ENCODE measurements at places on chromosomes 5 and 9. TPM values are rescaled to one million over a fixed set of nuclear protein-coding genes. Genes with fewer than 3 reads are reported as not detected.

Gene ANKRD55
- total RNA-seq: under 0.01 TPM

Gene WNK2
- total RNA-seq: not detected

Gene CFAP157
- 0.28 TPM for total RNA-seq

Gene DNAJC25
- 13.0 TPM for total RNA-seq

Gene PCDHA1
- not detected for total RNA-seq

Gene NRG2
- total RNA-seq: 0.56 TPM

Gene ACO1
- 107 TPM for total RNA-seq

Gene DBH
- total RNA-seq: not detected

Gene HAPLN1
- 38.9 TPM for total RNA-seq

Gene BRD3OS
- 13.0 TPM for total RNA-seq

Gene CDC20B
- total RNA-seq: 0.56 TPM

Gene PHF2
- 10.0 TPM for total RNA-seq

Gene CCDC183
- under 0.01 TPM for total RNA-seq

Gene SPINK7
- total RNA-seq: not detected

Gene EGFL7
- total RNA-seq: 38.3 TPM

Gene LHFPL2
- 45.6 TPM for total RNA-seq

Gene WNT8A
- not detected for total RNA-seq

Gene C5orf58
- not detected for total RNA-seq

Gene CCL28
- 6.2 TPM for total RNA-seq

Gene SPATA31D4
- total RNA-seq: not detected

Gene PCDHGB6
- total RNA-seq: 2.5 TPM

Gene RNF183
- not detected for total RNA-seq

Gene ADGRD2
- total RNA-seq: not detected

Gene SNAPC4
- total RNA-seq: 5.6 TPM

Gene NR4A3
- total RNA-seq: 3.7 TPM

Gene ORM2
- total RNA-seq: not detected

Gene PCDHB7
- total RNA-seq: 1.1 TPM

Gene ALDH1A1
- 5.1 TPM for total RNA-seq

Gene SAXO1
- under 0.01 TPM for total RNA-seq

Gene KCNMB1
- total RNA-seq: 0.19 TPM

Gene UNC13B
- 30.3 TPM for total RNA-seq

Gene CAVIN4
- 1.5 TPM for total RNA-seq

Gene PSD2
- total RNA-seq: under 0.01 TPM

Gene FNBP1
- 42.3 TPM for total RNA-seq

Gene LCN9
- total RNA-seq: not detected

Gene GABRA6
- total RNA-seq: not detected

Gene GEMIN5
- total RNA-seq: 28.4 TPM

Gene PLCXD3
- under 0.01 TPM for total RNA-seq

Gene AMBP
- total RNA-seq: not detected

Gene CDH9
- not detected for total RNA-seq

Gene MAMDC2
- total RNA-seq: 3.1 TPM

Gene TRPM3
- total RNA-seq: 3.1 TPM

Gene RAD23B
- total RNA-seq: 116 TPM

Gene SPATA31C2
- total RNA-seq: not detected

Gene NEUROG1
- total RNA-seq: not detected

Gene SLC2A6
- 21.1 TPM for total RNA-seq

Gene FRMD3
- total RNA-seq: 11.1 TPM

Gene PCDHGC3
- total RNA-seq: 31.0 TPM

Gene IL4
- not detected for total RNA-seq

Gene TMEM215
- not detected for total RNA-seq

Gene CACNA1B
- under 0.01 TPM for total RNA-seq

Gene PCDHGB3
- total RNA-seq: 1.9 TPM

Gene C9
- 0.28 TPM for total RNA-seq

Gene PARP8
- 39.5 TPM for total RNA-seq

Gene SLC34A3
- not detected for total RNA-seq

Gene ANKRD18A
- under 0.01 TPM for total RNA-seq

Gene CCNJL
- total RNA-seq: 0.85 TPM

Gene ARL14EPL
- not detected for total RNA-seq
